ENCODE measurements at places on chromosomes 13 and 19.

GRCh38 chr19:39802958-39803357 lies 24.3 kb downstream of the LEUTX start:
- no peak for DNase-seq

GRCh38 chr13:33206425-33206824 lies 79.1 kb downstream of the STARD13 start:
- no peak for DNase-seq

DNA sequence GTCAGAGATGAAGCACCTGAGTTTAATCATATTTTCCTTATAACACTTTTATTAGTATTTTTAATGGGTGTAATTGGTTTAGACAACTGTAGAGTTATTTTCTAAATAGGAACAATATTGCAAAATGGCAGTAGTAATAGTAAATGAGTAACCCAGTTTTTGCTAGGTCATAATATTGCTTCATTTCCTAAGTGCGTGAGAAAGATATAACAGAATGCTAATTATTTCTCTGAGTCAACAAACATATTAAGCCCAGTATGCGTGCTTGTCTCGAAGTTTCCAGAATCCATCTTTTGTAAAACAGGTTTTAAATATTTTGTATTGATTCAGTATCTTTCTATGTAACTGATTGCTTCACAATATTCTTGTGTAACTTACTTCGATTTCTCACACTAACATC lies 315.3 kb downstream of the MYO16 start:
- no peak for DNase-seq

DNA sequence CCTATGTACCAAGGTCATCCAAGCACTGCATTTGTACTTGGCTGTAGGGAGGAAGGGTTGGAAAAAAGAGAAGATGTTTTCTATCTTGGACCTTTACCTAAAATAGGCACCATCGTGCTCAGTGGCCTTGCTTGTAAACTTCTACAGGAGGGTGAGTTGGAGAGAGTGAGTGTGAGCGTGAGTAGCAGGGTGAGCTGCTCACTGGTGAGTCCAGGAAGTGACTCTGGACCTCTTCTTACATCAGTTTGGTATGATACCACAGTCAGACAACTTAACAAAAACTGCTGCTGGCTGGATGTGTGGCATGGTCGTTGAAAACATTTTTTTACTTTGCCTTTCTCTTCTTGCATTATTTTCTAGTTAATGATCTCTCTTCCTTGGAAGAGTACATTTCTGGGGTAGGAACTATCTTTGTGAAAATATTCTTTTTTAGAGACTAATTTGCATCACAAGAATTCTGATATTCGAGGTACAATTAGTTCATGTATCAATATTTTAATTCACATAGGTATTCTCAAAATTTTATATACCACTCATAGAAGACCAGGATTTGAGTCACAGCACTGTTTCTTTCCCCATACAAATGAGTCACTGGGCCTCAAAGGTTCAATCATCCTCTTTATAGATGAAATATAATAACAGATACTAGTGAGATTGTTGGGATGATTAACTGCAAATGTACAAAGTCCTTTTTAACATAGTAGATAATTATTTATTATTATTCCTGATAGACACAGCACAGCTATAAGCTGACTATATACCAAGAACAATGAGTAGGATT lies 651 bp downstream of the SERPINE3 start:
- DNase-seq = no peak

- no peak for DNase-seq
Measured at GRCh38 chr19:5850743-5851293, 431 bp downstream of the FUT3 start.

GRCh38 chr13:21849323-21849722 lies 178.4 kb downstream of the FGF9 start:
- DNase-seq = no peak

DNA sequence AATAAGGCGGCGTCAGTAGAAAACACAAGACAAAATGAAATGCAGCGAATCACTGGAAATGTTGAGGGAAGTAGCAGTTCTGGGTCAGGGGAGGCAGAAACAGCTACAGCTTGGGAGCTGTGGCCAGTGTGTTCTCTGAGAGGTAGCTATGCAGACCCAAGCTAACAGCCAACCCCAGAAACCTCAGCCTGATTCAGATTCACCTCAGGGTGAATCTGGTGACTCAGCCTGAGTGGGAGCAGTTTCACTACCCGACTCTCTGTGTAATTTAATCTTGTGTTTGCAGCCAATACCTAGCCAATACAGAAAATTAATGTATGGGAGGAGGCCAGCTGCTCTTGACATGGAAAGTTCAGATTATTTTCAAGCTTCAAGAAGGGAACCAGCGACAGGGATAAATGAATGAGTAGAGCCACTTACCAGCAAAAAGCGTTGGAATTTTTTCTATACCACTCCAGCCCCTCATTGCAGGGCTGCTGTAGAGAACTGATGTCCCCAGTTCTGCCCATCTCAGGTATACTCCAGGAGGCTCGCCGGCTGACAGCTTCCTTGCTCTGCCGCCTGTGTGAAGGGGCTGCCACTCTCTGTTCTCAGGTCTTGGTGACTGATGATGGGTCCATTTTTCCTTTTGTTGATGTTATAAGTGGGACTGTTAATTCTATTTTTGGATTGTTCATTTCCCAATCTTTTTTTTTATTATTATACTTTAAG lies 8.9 kb downstream of the IGFL3 start:
- DNase-seq = no peak

DNA sequence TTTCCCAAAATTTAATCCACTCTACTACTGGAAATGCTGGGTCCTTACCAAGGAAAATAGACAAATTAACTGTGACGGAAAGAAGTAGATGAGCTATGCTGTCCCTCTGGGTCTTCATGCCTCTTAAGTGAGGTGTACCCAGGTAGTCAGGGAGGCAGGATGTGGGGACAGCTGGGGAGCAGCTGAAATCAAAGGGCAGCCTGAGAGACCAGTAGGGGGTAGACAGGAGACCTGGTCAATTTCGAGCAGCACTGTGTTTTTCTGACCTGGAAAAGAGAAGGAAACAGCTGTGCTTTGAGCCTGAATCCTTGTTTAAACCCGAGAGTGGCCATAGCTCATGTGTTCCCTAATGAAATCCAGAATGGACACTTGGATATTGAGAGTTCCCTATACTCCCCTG lies 587.3 kb downstream of the EFNB2 start:
- DNase-seq = no peak

DNA sequence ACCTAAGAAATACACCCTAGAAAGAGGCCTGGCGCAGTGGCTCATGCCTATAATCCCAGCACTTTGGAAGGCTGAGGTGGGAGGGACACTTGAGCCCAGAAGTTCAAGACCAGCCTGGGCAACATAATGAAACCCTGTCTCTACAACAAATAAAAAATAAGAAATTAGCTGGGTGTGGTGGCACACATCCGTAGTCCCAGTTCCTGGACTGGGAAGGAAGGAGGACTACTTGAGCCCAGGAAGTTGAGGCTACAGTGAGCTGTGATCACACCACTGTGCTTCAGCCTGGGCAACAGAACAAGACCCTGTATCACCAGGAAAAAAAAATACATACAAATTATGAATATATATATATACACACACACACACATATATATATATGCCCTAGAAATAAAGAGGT lies 42.7 kb downstream of the PHF11 start:
- no peak for DNase-seq

DNA sequence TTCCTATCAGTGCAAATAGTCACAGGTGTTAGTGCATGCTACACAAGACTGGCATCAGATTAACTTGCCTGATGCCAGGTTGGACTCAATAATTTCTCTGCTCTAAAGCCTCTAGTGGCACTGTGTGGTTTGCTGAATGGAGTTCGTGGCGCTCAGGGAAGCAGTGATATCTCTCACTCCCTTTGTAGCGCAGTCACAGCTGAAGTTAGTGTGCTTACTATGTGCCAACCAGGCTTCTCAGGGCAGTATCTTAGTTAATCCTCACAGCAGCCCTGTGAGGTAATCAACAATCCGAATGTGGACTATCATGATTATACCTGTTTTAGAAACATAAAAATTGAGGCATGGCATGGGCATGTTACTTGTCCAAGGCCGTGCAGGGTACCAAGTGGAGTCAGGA lies 190.3 kb downstream of the LMO7 start:
- DNase-seq = no peak

GRCh38 chr19:7471696-7472615 lies 16.9 kb downstream of the PEX11G start:
- DNase-seq = no peak

DNA sequence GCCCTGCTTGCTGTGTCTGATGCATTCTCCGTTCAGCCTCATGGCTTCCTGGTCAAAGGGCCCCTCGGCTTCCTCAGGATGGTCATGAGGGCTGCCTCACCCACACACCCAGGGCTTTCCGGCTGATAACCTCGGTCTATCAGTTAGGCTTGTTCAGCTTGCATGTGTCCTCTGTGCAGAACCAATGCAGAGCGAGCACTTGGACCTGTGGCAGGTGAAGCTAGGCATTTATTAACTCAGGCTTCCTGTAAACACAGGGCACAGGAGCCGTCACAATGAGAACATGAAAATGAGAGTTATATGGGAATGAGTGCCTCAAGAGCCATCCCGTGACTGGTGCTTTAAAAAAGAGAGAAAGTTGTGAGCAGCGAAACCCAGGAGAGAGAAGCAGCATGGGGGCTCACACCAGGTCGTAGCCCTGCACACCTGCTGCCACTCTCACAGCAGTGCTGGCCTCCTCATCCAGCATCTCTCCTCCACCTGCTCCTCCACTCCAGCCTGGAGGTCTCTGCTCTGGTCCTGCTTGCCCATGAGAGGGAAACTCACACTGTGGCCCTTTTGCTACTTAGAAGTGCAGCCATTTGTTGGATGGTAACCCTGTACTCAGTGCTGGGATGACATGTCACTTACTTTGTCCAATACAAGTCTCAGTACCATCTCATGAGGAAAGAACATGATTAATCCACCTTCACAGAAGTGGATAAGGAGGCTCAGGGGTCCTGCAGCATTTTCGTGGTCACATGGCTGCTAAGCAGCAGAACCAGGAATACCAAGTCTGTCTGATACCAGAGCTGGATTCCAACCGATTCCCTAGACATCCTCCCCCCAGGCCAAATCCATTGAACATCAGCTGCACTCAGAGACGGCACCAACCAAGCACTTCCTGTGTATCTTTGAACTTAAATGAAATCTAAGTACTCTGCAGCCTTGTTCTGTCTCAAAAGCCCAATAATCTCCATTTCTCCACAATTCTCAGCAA lies 50.5 kb upstream of the IRS2 start:
- no peak for DNase-seq

GRCh38 chr19:16938211-16938610 lies 49.4 kb downstream of the F2RL3 start:
- no peak for DNase-seq

- DNase-seq = no peak
Measured at GRCh38 chr13:113150550-113151365, 7.7 kb upstream of the PROZ start.

- no peak for DNase-seq
Measured at GRCh38 chr19:35460608-35461007, 12.6 kb downstream of the FFAR2 start.

DNA sequence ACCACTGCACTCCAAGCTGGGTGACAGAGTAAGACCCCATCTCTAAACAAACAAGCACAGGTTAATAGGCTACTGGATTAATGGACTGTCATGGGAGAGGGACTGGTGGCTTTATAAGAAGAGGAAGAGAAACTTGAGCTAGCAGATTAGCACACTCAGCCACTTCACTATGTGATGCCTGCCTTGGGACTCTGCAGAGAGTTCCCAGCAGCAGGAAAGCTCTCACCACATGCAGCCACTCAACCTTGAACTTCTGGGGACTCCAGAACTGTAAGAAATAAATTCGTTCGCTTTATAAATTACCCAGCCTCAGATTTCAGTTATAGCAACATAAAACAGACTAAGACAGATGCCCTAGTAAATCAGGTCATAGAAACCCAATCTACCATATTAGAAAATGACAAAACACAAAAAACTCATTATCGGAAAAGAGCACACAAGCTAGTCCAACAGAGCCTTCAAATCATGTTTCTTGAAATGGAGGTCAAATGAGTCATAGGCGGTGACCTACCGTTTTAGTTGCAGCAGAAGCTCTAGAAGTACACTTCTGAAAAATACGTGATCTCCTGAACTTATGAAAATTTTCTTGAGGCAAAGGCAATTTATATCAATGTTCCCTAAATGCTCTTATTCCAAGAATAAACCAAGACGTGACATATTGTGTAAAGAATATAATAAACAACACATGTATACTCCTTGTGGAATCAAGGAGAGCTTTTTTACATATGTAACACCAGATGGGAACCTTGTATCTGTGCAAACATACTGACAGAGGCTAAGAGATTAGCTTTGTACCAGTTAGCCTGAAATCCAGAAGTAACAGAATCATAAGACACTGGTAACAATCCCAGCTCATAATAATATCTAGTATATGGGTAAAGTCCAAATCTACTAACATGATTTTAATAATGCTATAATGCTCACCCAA lies 340.9 kb upstream of the SGCG start:
- DNase-seq = no peak

- DNase-seq = no peak
Measured at GRCh38 chr19:35206379-35206778, 22.2 kb downstream of the FAM187B start.

DNA sequence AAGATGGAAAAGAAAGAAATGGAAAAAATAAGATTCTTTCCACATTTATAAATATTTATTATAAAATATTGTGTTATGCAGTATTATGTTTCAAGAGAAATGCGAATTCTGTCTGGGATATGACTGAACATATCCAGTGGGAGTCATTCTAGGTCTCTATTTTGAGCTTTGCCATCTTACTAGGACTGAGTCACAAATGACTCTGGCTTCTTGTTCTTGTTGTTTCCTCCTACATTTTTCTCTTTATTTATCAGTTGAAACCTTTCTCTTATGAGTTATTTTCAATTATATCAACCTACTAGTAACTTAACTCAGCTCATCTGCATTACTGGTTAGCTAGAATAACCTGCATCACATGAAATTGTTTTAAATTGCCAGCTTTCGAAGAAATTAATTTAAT lies 1247.3 kb downstream of the SLITRK1 start:
- no peak for DNase-seq

DNA sequence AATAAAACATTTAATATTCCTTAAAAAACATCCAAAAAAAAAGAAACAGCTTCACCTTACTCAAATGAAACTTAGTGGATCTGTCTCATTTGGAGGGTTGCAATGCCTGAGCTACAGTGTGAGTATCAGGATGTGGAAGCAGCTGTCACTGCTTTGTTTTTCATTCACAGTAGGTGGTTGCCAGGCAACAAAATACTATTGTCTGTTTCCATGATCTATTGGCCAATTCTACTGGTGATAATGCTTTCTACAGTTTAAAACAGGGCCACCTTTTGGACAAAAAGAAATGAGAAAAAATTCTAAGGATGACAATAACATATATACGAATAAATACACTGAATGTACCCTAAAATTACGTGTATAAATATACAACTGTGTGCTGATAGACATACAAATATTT lies 3.0 kb downstream of the ENOX1 start:
- DNase-seq = no peak

GRCh38 chr13:70347947-70348620 lies 239.8 kb upstream of the KLHL1 start:
- no peak for DNase-seq
